Stimulated activated CD4-positive, alpha-beta T cell treated with anti-CD3 and anti-CD28 coated beads, TNF-alpha, amount 100 ng/mL, for 1 hour (primary cell): ENCODE measurements at places on chromosomes 6 and 20.
A peak's percentile ranks its signal among the peaks of the same experiment; 100 is the strongest.

- no peak for DNase-seq
These were observed 30.2 kb upstream of the MCM3 start for GRCh38 chr6:52314752-52315151.

DNA sequence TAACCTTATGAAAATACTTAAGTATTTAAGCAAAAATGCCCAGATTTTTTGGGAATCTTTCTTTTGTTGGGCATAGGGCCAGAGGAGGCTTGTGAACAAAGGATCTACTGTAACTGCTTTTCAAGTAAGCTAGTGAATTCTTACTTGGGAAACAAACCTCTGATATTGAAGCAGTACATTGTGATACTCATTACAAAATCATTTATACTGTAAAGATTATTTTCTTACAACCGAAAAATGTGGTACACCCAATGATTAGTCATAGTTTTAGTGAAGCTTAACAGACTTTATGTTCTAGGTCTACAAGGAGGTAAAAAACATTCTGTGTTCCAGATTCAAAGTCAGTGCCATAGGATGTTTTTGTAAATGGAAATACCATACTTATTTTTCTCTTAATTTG is 272.9 kb upstream of the KCNQ5 start:
- DNase-seq: no peak

DNA sequence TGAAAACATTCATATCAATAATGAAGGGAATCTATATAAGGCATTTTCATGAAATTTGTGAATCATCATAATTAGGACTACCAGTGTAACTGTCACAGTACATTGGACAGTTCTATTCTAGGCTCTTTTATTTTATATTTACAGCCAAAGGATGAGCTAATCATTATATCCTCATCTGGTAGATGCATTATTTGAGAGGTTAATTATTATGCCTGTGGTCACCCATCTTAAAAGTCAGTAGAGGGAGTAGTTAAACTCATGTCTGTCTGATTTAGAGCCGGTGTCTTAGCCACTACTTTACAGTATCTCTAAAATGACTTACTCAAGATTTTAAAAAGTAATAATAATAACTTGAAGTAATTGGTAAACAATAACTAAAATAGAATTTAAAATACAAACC is 899.3 kb upstream of the MAP3K7 start:
- DNase-seq: no peak

DNA sequence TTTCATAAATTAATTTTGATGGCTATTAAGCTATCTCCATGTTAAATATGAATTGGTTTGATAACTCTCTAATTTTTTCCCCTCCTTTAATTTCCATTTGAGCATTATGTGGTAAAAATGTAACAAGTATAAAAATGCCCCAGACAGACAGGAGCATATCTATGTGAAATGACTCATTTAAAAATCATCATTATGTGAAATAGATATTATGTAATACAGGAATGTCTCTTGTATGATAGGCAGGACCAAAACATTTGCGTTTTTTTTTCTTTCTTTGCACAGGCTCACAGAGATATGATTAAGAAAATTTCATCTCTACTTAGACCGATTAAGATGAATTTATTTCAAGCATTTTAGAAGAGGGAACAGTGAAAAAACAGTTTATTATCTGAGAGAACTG is 95.8 kb downstream of the AKAP7 start:
- DNase-seq: no peak

- DNase-seq: no peak
These were observed 47.6 kb upstream of the SIM1 start for GRCh38 chr6:100512203-100512862.

DNA sequence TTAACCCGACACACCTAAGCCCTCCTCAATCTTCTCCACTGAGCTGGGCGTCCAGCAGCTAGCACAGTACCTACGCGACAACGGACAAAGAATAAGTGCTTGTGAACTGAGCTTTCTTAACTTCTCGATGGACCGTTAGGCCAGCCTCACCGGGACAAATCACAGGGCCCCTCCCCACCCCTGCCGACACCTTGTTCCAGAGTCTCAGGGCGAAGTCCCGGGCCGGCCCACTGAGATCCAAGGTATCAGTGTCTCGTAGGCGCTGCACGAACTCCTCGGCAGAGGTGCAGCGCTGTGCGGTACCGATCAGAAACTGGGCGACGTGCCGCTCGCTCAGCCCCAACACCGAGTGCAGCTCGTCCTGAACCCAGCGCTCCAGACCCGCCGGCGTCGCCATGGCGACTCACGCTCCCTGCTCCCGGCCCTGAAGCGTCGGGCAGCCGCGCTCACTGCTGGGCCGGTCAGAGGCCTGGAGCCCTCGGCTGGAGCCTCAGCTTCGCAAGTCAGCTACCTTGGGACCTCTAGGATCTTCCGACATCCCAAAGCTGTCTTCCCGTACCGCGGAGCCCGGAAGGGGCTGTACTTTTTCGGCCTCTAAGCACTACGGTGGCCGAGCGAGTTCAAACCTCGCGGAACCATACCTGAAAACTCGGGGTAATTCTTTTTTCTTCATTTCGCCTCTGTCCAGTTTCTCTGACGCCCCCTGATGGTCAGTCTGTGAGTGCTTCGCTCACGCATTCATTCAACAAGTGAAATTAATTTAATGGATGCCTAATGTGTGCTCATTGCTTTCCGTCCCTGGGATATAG is at the start of gene DHX16:
TSS of gene DHX16 (minus strand) at position 562 of the 809 bp plus-strand sequence. CDS start at position 397, 165 bp downstream.
- DNase-seq: peak; percentile 83

GRCh38 chr20:63178889-63179686 is 36.8 kb downstream of the YTHDF1 start:
- DNase-seq: peak; percentile 23

DNA sequence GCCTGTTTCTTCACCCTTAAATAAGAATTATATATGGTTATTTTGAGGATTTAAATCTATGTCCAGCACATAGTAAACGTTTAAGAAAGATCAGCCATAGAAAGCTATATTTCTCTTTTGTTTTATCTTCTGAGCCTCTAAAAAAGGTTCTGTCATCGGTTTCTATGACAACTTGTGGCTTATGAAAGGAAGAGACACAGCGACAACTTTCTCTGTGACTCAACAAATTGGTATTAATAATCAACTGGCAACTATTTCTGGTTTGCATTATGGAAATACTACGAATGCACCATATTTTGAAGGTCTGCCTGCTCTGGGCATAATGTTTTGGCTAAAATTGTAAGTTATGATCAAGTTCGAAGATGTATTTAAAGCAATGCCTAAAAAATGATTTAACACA is 751.0 kb downstream of the CD109 start:
- DNase-seq: no peak

- DNase-seq: no peak
These were observed 139.4 kb downstream of the UST start for GRCh38 chr6:148885925-148886845.

DNA sequence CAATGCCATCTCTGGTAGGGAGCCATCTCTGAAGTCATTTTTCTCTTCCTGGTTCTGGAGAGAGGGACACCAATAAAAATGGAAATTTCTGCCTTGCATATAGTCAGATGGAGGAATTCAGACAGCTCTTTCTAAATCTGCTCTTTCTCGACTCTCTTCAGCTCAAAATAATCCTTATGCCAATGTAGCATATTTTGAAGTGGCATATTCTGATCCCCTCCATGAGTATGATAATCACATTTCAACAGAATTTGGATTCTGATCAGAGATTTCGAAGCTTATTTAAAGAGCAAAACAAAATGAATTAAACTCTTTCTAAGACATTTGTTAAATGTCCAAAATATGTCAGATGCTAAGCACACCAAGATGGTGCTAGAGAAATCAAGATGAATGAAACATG is 267.1 kb upstream of the BTBD3 start:
- no peak for DNase-seq

- no peak for DNase-seq
These were observed 204.3 kb downstream of the EPM2A start for GRCh38 chr6:145531032-145531431.

DNA sequence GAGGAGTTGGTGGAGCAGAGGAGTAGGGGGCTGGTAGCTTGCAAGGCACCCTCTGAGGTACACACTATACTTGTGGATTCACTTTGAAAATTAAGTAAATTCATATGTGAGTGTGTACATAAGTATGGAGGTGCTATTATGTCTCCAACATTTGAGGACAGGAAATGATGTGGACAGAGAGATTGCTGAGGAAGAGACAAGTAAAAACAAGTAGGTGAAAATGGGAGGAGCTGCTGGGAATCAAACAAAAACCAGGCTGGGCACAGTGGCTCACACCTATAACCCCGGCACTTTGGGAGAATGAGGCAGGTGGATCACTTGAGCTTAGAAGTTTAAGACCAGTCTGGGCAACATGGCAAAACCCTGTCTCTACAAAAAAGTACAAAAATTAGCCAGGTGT is 69.2 kb upstream of the LYRM2 start:
- no peak for DNase-seq

GRCh38 chr6:25898289-25898977 is 24.4 kb upstream of the SLC17A3 start:
- DNase-seq: no peak

- no peak for DNase-seq
These were observed 33.6 kb downstream of the CTCFL start for GRCh38 chr20:57491373-57491772.
